Karpas-422 (cell line): ENCODE measurements at places on chromosomes 6 and 20. TPM values are rescaled to one million over a fixed set of nuclear protein-coding genes. Genes with fewer than 3 reads are reported as not detected.

The BTN1A1 gene
- 0.22 TPM in 1 of 2 replicates, not detected in the other for total RNA-seq

The CLPSL1 gene
- total RNA-seq = not detected in 2 replicates

The IFT52 gene
- 27.7 and 34.5 TPM in 2 replicates for total RNA-seq

The PCSK2 gene
- total RNA-seq = not detected in 2 replicates

The XKR7 gene
- under 0.01 TPM in 1 of 2 replicates, not detected in the other for total RNA-seq

The MATN4 gene
- total RNA-seq = not detected in 2 replicates
